ENCODE measurements at places on chromosomes 1 and 21.

DNA sequence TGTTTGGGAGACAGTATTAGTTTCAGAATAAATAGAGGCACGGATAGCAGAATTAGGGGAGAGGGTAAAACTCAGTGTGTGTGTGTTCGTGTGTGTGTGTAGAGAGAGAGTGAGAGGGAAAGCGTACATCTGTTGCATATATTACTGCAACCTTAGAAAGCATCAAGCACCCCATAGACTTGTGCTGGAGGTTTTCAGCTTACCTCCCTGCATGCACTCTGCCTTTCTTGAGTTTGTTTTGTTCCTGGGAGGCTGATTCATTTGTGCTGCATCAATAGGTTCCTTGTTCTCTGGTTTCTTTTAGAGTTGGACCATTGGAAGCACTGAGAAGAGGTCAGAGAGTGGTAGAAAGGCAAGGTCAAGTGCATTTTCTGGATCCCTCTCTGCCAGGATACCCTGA lies 104.4 kb upstream of the KCNK1 start:
- DNase-seq = no peak

DNA sequence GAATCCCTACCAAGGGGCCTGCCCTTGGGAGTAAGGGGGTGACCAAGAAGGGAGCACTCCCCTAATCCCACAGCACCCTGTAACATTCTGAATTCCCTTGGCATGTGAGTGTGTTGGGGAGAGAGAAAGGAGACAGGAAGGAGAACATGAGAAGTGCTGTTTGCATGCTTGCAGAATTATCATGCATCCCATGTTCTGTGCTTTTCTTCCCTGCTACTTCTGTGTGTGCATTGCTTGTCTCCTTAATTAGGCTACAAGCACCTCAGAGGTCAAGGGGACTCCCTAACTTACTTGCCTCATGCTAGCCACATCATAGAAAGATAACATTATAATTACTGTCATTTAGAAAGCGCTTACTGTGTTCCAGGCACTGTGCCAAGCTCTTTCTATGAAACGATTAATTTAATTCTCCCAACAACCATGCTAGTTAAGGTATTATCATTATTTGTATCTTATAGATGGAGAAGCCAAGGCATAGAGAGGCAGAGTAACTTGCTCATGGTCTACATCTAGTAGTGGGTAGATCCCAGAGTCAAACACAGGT lies 11.1 kb downstream of the NOS1AP start:
- peak; percentile 88 for DNase-seq

DNA sequence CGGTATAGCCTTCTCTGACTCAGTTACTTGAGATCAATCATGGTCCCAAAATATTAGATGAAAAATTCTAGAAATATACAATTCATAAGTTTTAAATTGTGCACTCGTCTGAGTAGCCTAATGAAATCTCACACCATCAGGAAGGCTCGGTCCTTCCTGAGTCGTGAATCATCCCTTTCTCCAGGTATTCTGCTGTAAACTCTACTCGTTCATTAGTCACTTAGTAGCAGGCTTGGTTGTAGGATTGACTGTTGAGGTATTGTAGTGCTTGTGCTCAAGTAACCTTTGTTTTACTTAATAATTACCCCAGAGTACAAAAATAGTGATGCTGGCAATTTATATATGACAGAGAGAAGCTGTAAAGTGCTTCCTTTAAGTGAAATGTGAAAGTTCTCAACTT lies 238.7 kb downstream of the OLFM3 start:
- DNase-seq = no peak

DNA sequence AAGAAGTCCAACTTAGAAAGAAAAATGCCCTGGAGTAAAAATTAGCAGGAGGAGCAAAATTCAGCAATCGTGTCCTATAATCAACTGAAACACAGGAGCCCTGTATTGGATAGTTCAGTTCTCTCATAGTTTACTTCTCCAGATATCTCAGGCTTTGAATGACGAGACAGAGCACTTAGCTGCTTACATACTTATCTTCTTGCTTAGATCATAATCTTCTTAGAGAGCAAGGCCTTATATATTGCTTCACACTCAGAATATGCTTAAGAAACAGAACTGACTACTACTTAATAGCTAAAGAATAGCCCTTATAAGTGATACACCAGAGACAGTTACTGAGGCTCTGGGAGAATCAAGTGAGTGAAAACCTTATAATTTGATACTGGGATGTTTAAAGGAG lies 38.9 kb downstream of the TOR3A start:
- no peak for DNase-seq

DNA sequence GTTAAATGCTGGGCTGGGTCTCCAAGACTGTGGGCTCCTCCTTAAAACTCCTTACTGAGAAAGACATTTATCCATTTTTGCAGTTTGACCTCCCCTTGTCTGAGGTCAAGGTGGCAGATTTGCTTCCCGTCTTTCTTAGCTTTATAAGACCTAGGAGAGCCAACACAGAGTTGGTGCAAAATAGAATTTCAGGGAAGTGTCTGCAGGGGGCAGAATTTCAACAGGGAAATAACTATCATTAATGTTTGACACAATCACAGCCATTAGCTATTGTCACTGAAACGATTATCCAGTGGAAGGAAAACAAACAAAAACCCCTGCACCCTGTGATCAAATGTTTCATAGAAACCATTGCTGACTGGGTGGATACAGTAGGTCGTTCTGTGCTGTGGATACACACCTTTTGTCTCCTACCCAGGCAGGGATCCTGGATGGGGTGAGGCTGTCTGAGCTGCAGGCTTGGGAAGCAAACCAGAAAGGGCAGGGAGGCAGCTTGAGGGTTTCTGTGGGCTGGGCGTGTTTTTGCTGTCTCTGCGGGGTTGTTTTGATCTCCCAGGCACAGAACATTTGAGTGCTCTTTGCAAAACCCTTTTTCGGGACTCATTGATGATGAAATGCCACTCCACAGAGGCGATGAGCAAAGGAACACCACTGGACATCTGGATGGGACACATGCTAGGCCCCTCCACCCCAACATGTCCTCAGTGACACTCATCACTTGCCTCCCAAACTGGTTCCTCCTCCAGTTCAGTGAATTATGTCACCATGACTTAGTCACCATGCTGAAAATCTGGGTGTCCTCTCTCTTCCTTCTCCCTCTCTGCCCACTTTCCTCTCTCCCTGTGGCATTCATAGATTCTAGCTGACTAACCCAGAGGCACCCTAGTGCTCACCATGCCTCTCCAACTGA lies 94.2 kb upstream of the SERBP1 start:
- DNase-seq = peak; percentile 90

DNA sequence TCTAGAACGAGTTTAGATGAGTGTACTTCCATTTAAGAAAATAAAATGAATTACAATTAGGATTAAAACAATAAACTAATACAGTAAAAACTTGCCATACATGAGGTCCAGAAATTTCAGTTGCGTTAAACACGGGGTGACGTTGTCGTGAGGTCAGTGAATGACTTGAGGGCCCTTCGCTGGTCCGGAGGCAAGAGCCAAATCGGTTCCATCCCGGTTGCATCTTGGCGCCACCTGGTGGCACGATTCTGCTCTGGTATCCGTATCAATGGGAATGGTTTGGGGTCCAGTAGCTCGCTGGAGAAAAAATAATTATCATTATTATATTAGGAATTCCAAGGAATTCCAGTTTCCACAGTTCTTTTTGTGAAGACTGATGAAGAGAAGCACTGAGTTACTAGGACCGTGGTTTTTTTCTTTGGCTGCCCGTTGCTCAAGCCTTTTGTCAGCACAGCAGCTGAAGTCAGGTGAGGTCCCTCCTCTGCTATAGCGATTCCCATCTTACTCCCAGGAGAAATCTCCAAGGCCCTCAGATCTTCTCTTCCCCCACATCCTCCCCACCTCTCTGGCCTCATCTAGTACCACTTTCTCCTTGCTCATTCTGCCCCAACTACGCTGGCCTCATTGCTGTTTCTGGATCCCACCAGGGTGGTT lies 161.4 kb downstream of the SLC35F3 start:
- peak; percentile 85 for DNase-seq

DNA sequence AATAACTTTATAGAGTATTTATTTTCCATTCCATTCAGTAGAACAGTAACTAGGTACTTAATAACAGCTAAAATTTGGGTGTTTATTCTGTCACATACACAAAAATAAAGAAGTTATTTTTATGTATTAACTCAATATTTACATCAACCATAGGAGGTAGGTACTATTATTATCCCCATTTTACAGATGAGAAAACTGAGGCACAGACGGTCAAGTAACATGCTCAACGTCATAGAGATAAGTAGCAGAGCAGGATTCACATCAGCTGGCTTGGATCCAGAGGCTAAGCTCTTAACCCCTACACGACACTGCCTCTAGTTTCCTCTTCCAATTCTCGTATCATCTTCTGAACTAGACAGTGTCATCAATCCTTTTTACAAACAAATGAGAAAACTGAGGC lies 9.3 kb downstream of the ZBTB21 start:
- DNase-seq = no peak

GRCh38 chr21:29888437-29888836 lies 51.4 kb downstream of the GRIK1 start:
- DNase-seq = no peak

DNA sequence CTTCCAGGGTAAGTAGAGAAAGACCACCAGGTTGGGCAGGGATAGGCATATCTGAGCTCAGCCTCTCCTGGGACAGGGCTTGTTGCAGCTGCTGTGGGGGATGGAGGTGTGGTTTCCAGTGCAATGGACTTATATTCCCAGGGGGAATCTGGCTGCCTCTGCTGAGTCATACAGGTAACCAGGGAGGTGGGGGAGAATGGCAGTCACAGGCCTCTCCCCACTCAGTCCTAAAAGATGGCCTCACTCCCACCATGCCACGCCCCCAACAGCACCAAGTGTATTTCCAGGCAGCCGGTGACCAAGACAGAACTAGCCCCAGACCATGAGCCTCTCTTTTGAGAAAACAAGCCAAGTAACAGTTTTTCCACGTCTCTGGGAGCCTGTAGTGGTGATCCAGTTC lies 1240.7 kb downstream of the BRINP3 start:
- peak; percentile 60 for DNase-seq

- DNase-seq = no peak
Measured at GRCh38 chr1:93976711-93977597, 67.7 kb upstream of the GCLM start.

DNA sequence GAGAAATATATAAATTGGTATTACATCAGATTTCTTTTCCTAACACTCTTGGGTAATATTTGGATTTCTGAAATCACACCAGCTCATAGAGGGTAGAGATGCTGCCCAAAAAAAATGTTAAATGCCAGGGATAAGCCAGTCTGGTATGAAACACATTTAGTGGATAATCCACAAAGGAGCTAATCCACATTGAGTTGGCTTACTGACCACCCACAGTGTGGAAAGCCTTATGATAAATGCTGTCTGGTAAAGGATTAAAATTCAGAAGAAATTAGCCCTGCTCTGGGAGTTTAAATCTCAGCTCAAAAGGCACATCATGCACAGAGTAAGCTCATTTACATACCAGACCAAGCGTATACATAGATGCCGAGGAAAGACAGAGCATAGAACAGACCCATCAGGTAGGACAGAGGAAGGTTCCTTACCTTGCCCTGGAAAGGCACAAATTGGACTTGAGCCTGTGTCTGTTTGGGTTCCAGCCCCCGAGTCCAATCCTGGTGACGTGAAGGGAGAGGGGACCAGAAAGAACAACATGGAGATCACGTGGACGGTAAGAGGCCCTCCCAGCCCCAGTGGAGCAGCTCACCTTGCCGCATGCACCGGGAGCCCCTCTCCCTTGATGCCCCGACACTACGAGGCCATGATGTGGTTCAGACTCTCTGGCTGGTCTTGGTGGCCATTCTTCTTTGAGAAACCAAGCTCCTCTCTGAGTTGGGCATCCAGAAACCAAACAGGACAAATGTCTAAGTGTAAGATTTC lies 62.9 kb upstream of the CNTN2 start:
- DNase-seq = no peak

GRCh38 chr1:10646347-10646861 lies 150.0 kb downstream of the CASZ1 start:
- peak; percentile 9 for DNase-seq

GRCh38 chr21:28485301-28486022 lies 507.2 kb downstream of the LTN1 start:
- DNase-seq = no peak

- peak; percentile 29 for DNase-seq
Measured at GRCh38 chr1:118933051-118933781, 54.9 kb downstream of the TBX15 start.

DNA sequence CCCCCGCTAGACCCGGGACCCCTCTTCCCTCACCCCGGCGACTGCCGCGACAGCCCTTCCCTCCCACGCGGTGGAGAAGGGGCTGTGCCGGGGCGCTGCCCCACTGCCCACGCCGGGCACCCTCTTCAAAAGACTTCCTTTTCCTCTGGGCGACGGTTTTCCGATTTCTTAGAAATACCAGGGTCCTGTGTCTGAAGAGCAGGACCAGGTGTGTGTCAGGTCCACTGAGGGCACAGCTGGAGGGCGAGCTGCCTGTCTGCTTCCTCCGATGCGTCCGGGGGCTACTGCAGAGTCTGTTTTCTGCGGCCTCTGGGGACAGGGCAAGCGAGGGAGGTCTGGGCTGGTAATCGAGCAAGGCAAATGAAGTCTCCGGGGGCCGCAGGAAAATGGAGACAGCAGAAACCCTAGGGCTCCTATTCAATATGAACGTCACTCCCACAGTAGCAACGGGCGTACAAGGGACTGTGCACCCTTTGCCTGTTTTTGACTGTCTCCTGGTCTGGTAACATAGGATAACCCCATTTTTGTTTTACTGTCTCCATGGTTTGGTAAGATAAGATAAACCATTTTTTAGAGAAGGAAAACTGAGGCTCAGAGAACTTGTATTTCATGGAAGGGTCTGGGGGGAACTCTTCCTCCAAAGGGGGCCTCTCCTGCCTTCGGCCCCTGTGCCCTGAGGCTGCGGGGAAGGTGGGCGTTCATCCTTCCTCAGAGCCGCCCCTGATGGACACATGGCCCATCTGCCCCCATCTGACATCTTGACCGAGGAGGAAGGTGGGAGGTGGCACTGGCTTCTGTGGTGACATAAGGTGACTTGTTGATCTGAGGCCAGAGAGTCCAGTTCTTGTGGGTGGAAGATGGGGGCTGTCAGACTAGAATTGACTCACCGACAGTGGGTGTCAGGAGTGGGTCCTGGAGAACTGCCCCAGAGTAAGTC lies 970 bp downstream of the TNFRSF1B start:
- peak; percentile 9 for DNase-seq

DNA sequence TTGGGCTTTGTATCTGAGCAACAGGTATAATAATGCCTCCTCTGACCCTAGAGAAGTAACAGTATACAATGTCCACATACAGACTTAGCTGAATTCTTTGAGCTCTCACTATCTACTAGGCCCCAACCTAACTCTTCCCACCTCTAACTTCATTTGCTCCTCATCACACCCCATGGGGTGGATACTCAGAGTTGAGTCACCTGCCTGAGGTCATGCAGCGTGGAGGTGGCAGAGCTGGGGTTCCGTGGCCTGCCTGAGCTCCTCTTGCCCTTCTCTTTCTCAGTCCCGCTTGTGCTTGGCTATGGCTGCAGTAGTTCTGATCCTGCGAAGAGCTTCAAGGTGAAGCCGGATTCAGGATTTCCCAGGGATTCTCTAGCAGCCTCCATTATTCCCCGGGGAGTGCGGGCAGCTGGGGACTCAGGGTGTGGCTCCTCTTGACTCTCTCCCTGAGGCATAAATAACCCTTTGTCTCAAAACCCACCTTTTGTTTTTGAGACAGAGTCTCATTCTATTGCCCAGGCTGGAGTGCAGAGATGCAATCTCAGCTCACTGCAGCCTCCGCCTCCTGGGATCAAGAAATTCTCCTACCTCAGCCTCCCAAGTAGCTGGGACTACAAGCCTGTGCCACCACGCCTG lies 29.9 kb upstream of the ACTL8 start:
- peak; percentile 42 for DNase-seq

- DNase-seq = peak; percentile 60
Measured at GRCh38 chr1:71785450-71785849, 496.9 kb downstream of the NEGR1 start.
